ENCODE measurements at places on chromosomes 2 and 18.

- DNase-seq = no peak
Observed at GRCh38 chr2:239278941-239279365, 121.9 kb downstream of the HDAC4 start.

DNA sequence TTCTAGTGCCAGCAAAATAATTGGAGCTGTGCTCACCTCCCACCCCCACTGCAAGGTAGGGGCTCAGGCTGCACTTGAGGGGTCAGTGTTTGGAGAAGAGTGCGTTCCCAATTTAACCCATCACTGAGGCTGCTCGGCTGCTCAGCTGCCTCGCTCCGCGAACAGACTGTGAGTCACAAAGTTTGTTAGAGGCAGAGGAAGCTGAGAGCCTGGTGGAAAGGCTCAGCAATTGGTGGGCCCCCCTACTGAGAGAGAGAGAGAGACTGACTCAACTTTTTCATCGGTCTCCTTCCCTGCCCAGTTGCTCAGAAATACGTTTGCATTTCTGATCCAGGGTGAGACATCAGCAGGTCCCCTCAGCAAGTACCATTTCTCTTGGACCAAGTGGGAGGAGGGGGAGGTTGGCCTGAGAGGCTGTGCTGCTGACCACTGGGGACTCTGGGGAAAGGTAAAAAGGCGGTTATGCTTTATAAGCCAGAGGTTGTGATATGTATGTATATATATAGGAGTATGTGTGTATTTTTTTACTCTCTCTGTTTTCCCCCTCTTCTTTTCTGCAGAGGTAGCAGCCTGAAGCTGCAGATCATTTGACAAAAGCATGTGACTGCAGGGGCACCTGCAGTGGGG lies 1.5 kb downstream of the EFR3B start:
- peak; percentile 37 for DNase-seq

- no peak for DNase-seq
Observed at GRCh38 chr18:10116574-10116973, 202.8 kb downstream of the VAPA start.

- no peak for DNase-seq
Observed at GRCh38 chr2:191657977-191658376, 20.0 kb upstream of the NABP1 start.

DNA sequence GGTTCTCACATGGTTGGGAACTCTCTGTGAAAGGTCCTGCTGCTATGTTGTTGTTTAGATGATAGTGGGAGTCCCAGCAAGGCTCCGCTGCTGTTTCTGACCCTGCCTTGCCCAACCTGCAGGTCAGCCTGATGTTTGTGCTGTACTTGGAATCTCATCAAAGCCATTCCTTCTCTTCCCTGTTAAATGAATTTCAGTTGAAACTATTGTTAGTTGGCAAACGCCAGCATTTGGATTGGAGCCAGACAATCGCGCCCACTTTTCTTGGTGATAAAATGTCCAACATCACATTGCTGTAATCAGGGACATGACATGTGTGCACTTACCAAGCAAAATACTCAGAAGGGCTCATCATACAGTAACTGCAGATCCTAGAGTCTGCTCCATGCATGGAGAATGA lies 12.8 kb upstream of the TWSG1 start:
- no peak for DNase-seq

DNA sequence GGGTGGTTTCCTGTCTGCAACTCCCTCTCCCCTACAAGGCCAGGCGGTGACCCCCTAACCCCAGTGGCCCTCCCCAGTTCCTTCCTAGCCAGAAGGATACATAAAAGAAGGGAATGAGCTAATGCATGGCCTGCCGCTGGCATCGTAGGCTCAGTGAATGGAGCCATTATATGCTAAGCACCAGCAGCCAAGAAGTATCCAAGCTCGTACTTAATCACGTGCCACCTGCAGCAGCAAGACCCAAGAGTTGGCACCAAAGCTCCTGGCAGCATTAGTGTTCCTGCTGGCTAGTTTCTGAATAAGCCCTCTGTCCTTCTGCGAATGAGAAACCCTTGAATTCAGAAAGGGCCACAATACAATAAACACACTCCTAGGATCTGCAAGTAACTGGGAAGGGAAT lies 4.3 kb downstream of the DBI start:
- no peak for DNase-seq

DNA sequence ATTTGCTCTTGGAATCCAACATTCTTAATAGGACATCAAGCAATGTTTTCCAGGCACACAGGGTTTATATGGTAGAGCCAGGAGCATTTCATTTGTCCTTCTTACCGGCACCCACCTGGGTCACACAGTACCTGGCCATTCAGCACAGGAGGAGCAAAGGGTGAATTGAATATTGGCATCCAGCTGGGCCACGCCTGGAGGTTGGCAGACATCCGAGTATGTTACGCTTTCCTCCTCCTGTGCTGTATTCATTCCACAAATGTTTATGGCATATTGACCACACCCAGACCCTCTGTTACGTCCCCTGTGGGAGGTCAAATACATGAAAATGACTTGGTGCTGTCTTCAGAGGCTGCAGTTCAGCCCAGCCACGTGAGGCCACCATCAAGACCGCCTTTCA lies 206.2 kb downstream of the RTP5 start:
- DNase-seq = no peak

DNA sequence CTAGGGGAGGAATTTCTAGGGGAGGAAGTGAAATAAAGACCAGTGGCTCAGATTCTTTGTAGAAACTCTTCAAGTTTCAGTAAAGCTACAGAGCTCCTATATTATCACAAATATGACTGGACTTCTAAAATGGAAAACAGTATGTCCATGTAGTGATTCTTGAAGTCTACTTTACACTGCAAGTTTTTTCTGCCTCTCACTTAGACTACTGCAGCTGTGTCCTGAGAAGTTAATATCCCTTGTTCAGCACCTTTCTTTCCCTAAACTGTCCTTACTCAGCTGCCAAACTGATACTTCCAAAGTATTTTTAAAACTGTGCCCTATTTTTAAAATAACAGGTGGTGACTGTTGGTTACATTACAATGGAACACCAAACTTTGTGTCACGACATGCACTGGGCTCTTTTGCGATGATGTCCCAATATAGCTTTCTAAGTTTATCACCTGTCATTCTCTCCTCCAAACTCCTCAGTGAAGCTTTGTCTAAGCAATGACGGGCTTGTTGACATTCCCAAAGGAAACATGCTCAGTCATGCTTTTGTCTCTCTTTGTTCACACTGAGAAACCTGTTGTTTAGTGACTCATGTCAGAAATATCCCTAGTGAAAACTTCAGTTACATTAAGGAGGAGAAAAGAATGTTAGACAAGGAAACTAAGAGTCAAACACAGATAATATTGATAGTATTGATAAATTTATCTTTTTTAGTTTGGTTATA lies 341.1 kb downstream of the ARL6IP6 start:
- no peak for DNase-seq

All from GM12892 (cell line).